ENCODE measurements at places on chromosomes 6 and 20. TPM values are rescaled to one million over a fixed set of nuclear protein-coding genes. Genes with fewer than 3 reads are reported as not detected.

GRCh38 chr20:57960803-57961575 is 251.2 kb upstream of the PMEPA1 start:
- DNase-seq: no peak

GRCh38 chr20:32067234-32067821 is 15.3 kb downstream of the HCK start:
- peak; percentile 44 for DNase-seq

GRCh38 chr20:41047279-41047974 is 18.8 kb downstream of the TOP1 start:
- no peak for DNase-seq

DNA sequence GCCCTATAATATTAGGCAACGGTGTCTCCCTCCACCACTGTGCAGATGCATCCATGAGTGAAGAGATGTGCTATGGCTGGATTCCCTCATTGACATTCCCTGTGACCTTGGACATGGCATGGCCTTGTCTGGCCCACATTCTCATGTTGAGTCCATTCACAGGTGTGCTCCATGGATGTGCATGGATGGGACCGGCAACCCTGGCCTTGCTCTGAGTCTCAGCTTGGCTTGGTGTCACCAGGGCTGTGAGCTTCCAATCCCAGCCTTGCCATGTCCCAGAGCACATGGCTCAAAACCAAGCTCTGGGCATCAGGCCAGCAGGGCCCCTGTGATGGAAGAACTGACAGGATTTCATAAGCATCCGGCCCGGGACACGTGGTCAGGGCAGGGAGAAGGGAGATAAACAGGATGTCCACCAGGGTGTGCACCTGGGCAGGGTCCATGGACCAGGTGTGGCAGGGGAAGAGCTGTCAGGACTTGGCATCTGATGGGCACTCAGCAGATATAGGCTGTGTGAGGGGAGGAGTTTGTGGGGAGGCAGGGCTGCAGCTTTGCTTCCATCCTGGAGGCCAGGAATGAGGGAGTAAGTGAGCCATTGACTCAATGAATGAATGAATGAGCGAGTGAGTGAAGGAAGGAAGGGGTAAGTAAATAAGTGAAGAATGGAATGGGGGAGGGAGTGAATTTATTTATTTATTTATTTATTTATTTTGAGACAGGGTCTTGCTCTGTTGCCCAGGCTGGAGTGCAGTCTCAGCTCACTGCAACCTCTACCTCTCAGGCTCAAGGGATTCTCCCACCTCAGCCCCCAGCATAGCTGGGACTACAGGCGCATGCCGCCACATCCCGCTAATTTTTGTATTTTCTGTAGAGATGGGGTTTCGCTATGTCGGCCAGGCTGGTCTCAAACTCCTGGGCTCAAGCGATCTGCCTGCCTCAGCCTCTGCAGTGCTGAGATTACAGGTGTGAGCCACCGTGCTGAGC is 15.7 kb downstream of the NRSN2 start:
- peak; percentile 94 for DNase-seq

GRCh38 chr6:139996253-139996834 is 621.9 kb upstream of the CITED2 start:
- DNase-seq: peak; percentile 31

SLC22A2 gene
- not detected for total RNA-seq

GRCh38 chr6:31585491-31585890 is 586 bp upstream of the LST1 start:
- no peak for DNase-seq

MAP3K7 gene
- 29.8 TPM for total RNA-seq

GRCh38 chr20:40090236-40090635 is 598.8 kb downstream of the MAFB start:
- no peak for DNase-seq

DNA sequence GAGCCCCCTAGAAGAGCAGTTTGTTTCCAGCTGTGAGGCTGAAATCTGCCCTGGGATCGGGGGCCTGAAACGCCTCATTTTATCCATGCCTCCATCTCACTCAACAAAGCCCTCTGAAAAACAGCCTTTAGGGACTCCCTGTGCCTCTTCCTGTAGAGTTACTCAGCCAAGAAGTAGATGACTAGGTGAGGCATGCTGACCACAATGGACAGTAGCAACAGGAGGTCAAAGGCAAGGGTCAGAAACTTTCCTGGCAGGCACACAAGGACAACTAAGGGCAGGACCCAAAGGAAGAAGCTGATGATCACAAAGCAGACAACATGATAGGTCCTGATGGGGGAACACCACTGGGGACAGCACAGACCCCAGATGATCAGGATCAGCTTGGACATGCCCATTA is 12.8 kb downstream of the MAS1L start:
- DNase-seq: no peak

GRCh38 chr6:151263967-151264366 is 24.2 kb downstream of the AKAP12 start:
- peak; percentile 69 for DNase-seq

- DNase-seq: no peak
Observed at GRCh38 chr20:58518387-58518786, 3.2 kb upstream of the APCDD1L start.

DNA sequence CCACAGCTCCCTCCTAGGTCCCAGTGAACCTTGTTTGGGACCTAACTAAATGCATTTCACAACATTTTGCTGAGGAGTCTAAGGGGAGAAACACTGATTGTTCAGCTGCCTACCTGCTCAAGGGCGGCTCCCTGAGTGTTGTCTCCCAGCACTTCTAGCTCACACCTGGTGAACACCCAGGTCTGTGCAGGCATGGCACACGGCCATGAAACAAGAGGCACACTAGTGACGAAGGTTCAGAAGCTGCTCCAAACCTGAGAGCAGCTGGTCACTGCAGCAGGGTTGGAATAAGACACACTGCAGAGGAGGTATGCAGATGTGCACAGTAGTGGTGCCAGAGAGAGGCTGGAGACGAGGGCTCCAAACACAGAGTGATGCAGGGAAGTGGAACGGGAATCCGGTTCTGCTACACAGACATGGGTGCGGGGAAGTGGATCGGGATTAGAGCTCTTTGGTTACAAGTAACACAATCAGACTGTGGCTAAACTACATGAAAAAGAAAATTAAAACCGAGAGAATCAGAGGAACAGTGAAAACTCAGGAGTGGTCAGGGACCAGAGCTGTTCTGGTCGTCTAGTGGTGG is 486.1 kb upstream of the CDH4 start:
- no peak for DNase-seq

- no peak for DNase-seq
Observed at GRCh38 chr6:34370361-34370760, 22.1 kb downstream of the NUDT3 start.

- peak; percentile 31 for DNase-seq
Observed at GRCh38 chr6:14621518-14621917, 503.9 kb downstream of the CD83 start.

DNA sequence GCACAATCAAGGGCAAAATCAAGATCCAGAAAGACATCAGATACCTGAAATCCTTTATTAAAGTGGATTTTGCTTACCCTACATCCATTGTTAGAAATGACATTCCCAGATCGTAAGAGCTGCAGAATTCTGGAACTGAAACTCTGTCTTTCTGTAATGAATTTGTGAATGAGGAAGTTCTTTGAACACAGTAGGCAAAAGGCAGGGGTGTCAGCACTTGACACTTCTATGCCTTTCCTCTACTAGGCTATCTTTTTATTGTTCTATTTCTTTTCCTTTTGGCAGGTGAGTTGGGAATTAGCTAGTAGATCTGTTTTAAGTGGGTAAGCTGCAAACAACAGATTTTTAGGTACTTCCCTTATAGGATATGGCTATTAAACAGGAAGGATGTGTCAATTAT is 126.3 kb downstream of the CARMIL1 start:
- DNase-seq: no peak

DNA sequence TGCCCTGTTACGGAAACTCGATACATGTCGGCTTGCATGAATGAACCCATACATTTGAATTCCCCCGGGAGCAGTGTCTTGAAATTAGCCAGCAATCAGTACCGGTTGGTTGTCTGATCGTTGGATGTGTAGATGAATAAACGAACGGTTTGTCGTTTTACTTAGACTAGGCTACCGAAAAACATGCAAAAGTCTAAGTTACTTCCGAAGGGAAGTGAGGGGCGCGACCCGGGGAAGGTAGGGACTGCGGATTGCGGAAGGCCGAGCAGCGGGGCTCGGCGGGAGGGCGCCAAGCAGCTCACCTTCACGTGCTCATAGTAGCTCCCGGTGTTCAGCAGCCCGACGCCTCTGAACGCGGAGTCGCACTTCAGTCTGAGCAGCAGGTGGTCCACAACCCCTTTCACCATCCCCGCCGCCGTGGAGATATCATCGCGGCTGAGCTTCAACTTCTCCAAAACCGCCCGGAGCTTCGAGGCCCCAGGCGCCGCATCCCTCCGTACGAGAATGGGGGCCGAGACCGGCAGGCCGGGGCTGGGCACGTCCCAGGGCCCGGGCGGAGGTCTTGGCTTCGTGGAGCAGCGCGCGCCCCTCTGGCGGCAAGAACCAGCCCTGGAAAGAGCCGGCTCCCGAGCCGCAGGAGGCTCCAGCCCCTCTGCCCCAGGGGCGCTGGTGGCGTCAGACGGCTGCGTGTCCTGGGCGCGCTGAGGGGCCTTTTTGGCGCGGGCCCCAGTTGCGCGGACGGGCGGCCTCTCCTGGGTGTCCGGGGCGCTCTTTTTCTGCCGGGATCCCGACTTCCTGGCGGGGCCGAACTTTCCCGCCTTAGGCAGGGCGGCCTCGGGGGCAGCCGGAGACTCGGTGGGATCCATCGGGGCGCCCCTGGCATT is 632 bp downstream of the CGAS start:
- peak; percentile 61 for DNase-seq

MYL9 gene
- 25.4 TPM for total RNA-seq

GRCh38 chr6:113623129-113623528 is 234.0 kb upstream of the MARCKS start:
- DNase-seq: peak; percentile 58

DNA sequence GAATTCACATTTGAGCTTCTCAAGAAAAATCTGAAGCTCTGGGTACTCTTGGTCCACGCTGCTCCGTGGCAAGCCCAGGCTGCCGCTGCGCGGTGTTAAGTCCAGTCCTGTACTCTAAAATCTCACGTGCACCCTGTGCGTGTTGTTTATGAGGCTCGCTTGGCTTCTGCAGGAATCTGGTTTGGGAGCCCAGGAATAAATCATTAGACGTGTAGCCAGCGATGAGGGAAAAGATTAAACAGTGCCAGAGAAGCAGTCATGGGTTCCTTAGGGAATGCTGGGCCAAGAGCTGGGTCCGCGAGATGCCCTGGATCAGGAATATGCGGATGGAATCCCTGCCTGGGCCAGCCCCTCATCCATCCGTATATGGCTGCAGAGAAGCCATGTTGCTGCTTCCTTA is 87.3 kb downstream of the KCNB1 start:
- peak; percentile 15 for DNase-seq

SLC24A3 gene
- 1.8 TPM for total RNA-seq

RSPH9 gene
- total RNA-seq: 1.5 TPM

TUBB2B gene
- total RNA-seq: 5.1 TPM

GRCh38 chr6:24522228-24523176 is 27.7 kb downstream of the ALDH5A1 start:
- peak; percentile 64 for DNase-seq

DNA sequence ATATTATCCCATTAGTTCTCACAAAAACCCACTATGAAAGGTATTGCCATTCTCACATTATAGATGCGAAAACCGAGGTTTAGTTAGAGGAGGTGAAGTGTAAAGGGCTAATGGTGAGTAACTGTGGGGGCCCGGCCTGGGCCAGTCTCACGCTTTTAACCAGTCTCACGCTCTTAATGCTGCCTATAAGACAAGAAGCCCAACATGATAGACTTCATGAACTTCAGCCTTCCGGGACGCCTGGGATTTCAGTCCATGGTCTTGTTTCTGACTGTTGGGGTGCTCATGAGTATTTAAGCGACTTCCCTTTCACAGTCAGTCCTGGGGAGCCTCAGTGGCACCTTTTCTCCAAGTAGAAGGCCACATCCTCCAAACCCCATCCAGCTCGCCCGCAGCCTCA is 31.7 kb downstream of the AGPAT4 start:
- no peak for DNase-seq

DNA sequence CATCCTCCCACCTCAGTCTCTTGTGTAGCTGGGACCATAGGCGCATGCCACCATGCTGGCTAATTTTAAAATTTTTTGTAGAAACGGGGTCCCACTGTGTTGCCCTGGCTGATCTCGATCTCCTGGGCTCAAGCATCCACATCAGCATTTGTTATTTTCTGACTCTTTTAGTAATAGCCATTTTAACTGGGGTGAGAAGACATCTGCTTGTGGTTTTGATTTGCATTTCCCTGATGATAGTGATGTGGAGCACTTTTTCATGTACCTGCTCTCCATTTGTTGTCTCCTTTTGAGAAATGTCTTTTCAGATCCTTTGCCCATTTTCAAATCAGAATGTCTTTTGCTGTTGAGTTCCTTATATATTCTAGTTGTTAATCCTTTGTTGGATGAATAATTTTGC is 22.2 kb upstream of the TULP4 start:
- DNase-seq: no peak

TAGAP gene
- total RNA-seq: not detected

DNA sequence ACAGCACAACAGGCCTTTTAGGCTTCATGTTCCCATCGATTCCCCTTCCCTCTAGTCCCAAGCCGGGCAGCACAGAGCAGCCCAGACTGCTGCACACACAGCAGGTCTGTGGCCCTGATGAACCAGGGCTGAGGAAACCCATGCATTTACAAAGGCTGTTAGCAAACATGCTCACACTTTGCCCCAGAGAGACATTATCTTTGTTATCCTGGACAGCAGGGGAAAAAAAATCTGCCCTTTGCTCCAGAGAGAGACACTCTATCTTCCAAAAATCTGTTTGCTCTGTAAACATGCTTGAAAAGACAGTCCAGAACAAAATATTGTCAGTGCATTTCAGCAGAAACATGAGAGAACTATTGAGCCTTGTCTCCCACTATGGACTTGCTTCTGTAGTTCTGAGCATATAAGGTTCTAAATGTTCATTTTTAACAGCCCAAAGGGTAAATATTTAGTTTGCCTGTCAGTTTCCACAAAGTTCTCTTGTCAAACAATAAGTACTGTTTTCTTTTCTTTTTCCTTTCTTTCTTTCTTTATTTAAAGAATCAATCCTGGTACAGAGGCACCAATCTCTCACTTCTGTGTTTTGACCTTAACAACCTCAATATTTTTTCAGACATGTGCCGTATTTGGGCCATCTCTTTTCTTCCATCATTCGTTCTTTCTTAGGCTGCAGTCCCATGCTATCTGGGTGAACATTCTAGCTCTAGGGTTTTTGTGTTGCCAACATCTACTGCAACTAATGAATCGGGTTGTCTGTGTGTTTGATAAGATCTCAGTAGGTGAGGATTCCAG is 468.0 kb downstream of the EPM2A start:
- peak; percentile 4 for DNase-seq

TUBB2A gene
- 54.3 TPM for total RNA-seq

DNA sequence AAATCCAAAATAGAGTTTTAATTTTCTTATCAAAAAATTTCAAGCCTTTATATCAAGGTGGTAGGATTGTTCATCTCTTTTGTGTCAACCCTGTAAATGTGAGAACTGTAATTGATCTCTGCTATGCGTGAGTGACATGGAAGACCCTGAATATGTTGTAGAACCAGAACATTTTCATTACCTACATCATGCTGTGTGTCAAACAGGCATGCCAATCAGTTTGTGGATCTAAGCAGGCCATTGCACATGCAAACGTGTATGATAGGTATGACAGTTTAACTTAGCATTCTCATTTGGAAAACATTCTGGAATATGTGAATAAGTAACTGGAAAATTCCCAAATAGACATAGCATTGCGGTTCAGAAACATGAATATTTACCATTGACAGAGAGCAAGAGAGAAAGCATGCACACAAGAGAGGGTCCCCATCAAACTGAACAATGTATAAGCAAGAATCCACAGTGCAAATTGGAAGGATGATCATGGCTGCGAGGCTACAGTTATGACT is 641.6 kb upstream of the AGPAT4 start:
- DNase-seq: no peak

GRCh38 chr6:5478380-5478779 is 217.1 kb downstream of the FARS2 start:
- no peak for DNase-seq

Data from fibroblast of lung (primary cell).